Right cardiac atrium (tissue), 5 donors: ENCODE measurements at places on chromosomes 12 and 14. TPM values are rescaled to one million over a fixed set of nuclear protein-coding genes. Genes with fewer than 3 reads are reported as not detected.
A peak's percentile ranks its signal among the peaks of the same experiment; 100 is the strongest.

GRCh38 chr12:17357396-17357795 lies 732.6 kb downstream of the RERGL start:
- no peak for DNase-seq

GRCh38 chr12:24562771-24563431 lies 386.0 kb downstream of the BCAT1 start:
- DNase-seq: peak; percentile 78

GRCh38 chr12:14396071-14396470 lies 30.6 kb downstream of the ATF7IP start:
- DNase-seq: no peak

- no peak for DNase-seq
These were observed 4.5 kb upstream of the OR11H6 start for GRCh38 chr14:20219033-20219432.

- DNase-seq: no peak
These were observed 28.0 kb downstream of the NUAK1 start for GRCh38 chr12:106110626-106111300.

GRCh38 chr12:131675126-131676080 lies 35.5 kb upstream of the SFSWAP start:
- no peak for DNase-seq

GRCh38 chr14:50823762-50824636 lies 7.0 kb downstream of the NIN start:
- DNase-seq: no peak

DNA sequence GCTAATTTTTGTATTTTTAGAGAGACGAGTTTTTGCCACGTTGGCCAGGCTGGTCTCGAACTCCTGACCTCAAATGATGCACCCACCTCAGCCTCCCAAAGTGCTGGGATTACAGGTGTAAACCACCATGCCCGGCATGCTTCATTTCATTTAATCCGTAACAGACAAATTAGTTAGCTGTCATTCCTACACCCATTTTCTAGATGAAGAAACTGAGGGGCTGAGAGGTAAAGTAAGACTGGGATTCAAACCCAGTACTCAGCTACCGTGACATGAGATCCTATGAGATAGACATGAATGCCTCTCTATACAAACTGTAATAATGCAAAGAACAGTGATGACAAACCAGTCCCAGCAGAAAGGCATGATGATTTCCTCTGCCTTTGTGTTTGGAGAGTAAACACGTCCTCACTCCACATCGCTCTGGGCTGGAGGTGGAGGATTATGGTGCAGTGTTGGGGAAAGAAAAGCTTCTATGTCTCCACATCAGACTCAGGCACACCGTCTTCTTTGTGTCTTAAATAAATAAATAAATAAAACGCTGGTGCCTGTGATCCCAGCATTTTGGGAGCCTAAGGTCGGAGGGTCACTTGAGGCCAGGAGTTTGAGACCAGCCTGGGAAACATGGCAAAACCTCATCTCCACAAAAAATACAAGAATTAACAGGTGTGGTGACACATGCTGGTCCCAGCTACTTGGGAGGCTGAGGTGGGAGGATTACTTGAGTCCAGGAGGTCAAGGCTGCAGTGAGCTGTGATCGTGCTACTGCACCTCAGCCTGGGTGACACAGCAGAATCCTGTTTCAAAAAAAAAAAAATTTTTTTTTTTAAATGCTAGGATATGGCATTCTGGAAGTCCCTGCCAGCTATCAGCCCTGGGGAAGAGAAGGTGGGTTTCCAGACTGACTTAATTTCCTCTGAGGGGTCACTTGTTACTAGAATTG lies 10.5 kb downstream of the VSX2 start:
- no peak for DNase-seq

- DNase-seq: no peak
These were observed 2.4 kb upstream of the CLEC1B start for GRCh38 chr12:10001171-10001776.

- DNase-seq: no peak
These were observed 10.3 kb downstream of the ACVR1B start for GRCh38 chr12:51961834-51962233.

- DNase-seq: no peak
These were observed 78.6 kb downstream of the SLC15A5 start for GRCh38 chr12:16198884-16199283.

GRCh38 chr12:54020591-54021405 lies 7.4 kb upstream of the HOXC6 start:
- no peak for DNase-seq

- no peak for DNase-seq
These were observed 31.3 kb upstream of the ATF1 start for GRCh38 chr12:50732591-50732990.

GRCh38 chr14:85444635-85445034 lies 85.3 kb upstream of the FLRT2 start:
- DNase-seq: no peak

DNA sequence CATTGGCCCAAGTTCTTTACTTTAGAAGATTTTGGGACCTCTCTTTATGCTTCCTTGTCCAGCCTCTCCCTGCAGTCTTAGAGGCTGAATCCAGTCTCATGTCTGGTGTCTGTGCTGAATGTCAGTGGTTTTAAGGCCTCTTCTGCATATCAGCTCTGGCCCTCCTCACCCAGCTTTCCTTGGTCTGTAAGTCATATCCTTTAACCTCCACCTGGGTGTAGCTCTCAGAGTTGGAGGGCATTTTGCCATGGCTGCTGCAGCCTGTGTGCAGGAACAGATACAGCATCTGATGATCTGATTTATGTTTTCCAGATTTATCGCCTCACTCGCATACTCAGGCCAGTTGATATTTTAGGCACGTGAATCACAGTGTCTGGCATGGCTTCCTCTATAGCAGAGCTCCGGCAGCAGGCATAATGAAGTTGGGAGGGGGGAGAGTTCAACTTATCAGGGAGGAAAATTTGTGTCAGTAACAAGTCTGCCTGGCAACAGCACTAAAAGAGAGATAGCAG lies 335.0 kb downstream of the PCNX1 start:
- peak; percentile 24 for DNase-seq

DNA sequence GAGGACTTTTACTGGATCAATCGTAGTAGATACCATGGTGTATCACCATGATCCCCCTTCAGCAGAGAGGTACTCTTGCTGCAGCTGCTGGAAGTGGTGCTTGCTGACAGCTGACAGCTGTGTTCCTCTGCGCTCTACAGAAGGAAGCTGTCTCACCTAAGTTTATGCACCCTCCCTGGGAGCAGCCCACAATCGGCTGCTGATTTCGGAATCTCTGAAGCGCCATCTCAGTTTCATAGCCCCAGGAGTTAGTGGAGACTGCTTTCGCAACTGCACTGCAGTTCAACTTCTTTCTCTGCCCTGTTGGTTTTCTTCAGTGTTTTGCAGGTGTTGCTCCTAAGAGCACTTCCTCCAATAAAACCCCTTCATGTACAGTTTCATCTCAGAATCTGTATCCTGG lies 237.9 kb downstream of the PAWR start:
- no peak for DNase-seq

- peak; percentile 60 for DNase-seq
These were observed 26.0 kb downstream of the HSPB8 start for GRCh38 chr12:119204671-119205285.

- no peak for DNase-seq
These were observed 33.6 kb upstream of the PCNX1 start for GRCh38 chr14:70873627-70874026.

GRCh38 chr14:70842851-70843462 lies 33.6 kb upstream of the MAP3K9 start:
- DNase-seq: no peak

- DNase-seq: no peak
These were observed 343.2 kb downstream of the ZFP36L1 start for GRCh38 chr14:68449561-68450181.

DNA sequence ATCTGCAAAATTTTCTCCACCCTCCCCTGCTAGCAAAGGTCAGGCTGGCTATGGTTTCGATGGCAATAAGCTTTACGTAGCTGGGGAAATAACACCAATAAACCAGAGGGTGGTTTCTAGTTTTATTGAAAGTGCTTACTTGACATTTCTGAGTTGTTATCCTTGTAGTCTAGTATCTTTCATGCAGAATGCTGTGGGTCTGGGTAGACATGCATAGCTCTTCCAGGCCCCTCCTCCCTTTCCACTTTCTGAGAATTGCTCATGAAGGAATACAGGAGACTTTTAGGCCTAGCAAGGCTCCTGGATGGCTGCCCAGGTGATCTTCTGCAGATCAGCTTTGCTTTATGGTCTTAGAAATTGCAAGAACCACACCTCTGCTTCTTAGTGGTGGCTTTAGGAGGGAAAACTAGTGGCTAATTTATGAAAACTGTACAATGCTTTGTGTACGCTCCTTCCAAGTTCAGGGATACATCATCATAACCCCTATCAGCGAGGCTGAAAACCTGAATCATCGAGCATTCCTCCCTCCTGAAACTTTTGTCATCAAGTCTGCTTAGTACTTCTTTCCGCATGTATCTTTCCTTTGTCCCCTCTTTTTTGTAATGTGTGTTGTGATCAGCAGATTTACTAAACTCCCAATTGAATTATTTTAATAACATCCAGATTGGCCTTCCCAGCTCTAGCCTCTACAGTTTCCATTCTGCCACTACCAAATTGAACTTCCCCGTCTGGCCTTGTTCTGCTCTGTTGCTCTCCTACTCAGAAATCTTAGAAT lies 473.0 kb downstream of the RAD51B start:
- DNase-seq: no peak

- DNase-seq: no peak
These were observed 610.7 kb upstream of the TMEM132C start for GRCh38 chr12:127656266-127656665.

GRCh38 chr12:47207340-47207717 lies 127.6 kb upstream of the AMIGO2 start:
- DNase-seq: peak; percentile 55

DNA sequence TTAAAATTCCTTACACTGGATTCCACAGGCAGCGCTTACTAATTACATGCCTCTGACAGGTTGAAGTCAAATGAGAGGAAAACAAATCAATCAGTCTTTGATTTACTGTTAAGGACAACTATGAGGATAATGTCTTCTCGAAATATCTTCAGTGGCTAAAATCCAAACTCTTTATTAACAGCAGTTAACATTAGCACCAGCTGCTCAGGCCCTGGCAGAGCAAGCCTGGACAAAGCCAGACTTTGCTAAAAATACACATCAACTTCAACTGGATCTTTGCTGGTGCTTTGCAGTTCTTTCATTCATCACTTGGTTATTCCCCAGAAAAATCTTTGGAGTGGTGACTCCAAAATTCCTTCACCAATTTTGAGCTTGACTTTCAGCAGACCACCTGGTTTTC lies 98.7 kb downstream of the HECTD4 start:
- no peak for DNase-seq

GRCh38 chr14:99621948-99622347 lies 17.9 kb upstream of the CCDC85C start:
- DNase-seq: no peak

DNA sequence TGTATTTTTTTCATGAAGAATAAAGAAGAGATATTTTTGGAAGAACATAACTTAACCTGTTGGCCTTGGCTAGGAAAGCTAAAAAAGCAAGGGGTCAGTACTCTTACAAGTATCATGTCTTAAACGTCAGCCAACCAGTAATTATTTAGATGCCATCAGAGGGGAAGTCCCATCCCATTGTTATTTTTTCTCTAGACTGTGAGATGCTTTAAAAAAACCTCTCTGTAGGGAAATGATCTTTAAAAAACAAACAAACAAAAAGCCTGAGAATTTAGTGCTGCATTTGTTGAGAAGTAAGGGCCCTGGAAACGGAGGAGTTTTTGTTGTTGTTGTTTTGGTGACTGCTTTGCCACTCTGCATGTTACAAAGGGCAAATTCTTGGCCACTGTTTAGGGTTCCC lies 474.0 kb downstream of the ZFP36L1 start:
- no peak for DNase-seq

GRCh38 chr12:66127650-66128049 lies 2.9 kb downstream of the LLPH start:
- DNase-seq: no peak

GRCh38 chr14:69404883-69405282 lies 6.4 kb downstream of the SLC39A9 start:
- DNase-seq: no peak

The CEP170B gene
- 19.1 TPM for total RNA-seq

The EVL gene
- 71.6 TPM for total RNA-seq

The NANOG gene
- not detected for total RNA-seq

The RAB21 gene
- 152 TPM for total RNA-seq

The DNAJC22 gene
- total RNA-seq: 0.51 TPM

The ARMH4 gene
- 9.9 TPM for total RNA-seq

The CD4 gene
- 12.8 TPM for total RNA-seq

The CRIP1 gene
- 204 TPM for total RNA-seq

The DPPA3 gene
- total RNA-seq: not detected

The PRPF40B gene
- 26.7 TPM for total RNA-seq

The IQSEC3 gene
- total RNA-seq: 3.6 TPM

The KTN1 gene
- 208 TPM for total RNA-seq

The HOTAIR gene
- not detected for total RNA-seq

The KLRC1 gene
- not detected for total RNA-seq
